ENCODE measurements at places on chromosomes 2 and 18.

DNA sequence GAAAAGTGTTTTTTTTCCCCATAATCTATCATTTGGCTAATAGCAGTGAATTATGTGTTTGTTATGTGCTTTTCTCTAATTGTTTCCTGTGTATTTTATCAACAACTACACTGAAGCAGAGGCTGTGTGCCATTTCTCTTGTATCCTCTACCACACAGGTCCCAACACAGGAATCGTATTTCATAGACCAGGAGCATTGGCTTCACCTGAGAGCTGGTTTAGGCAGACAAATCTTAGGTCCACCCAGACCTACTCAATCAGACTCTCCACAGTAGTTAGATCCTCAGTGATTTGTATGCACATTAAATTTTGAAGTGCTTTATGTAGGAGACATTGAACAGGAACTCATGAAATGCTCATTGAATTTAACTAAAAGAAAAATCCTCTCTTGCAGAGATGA lies 109.2 kb downstream of the FSHR start:
- DNase-seq: no peak

DNA sequence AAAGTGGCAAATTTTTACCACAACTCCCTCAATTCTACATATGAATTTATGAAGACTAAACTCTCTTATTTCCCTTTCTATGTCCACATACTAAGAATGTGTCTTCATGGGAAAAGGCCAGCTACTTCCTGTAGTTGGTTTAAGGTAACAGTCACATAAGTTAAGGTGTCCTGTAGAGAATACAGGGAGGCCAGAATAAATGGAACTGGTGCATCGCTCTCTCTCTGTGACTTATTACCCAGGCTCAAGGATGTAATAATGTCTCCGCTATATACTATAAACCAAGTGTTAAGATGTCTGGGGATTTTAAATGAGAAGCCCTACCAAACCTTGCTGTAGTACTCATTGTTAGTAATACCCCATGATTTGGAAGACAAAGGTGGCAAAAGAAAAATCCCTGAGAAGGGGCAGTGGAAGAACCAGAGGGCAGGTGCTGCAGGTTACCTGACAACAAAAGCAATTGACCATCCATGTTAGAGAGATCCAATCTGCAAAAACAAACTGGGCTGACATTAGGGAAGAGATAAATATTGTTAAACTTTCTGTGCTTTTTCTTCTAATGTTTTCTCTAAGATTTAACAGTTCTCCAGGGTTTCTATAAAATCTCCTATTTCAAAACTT lies 372.8 kb downstream of the TMX3 start:
- no peak for DNase-seq

GRCh38 chr2:78020491-78020890 lies 498.3 kb upstream of the LRRTM4 start:
- no peak for DNase-seq

DNA sequence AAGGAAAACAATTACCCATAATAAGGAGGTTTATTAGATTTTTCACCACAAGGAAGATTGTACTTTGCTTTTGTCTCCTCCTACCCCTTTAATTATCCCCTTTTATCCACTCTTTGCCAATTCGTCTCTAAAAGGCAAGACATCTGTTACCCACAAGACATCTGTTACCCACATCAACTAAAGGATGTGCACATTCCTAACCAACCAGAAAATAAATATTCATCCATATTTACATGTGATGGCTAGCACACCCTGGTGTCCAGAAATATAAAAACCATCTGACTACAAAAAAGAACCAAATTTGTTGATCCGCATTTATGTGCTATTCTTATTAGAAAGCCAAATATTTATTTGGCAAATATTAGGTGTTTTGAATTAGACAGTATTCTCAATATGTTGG lies 35.7 kb downstream of the ACVR1C start:
- no peak for DNase-seq

- DNase-seq: no peak
These were observed 89.9 kb downstream of the RHOB start for GRCh38 chr2:20536619-20537422.

GRCh38 chr2:151102226-151102625 lies 159.4 kb downstream of the RBM43 start:
- no peak for DNase-seq

DNA sequence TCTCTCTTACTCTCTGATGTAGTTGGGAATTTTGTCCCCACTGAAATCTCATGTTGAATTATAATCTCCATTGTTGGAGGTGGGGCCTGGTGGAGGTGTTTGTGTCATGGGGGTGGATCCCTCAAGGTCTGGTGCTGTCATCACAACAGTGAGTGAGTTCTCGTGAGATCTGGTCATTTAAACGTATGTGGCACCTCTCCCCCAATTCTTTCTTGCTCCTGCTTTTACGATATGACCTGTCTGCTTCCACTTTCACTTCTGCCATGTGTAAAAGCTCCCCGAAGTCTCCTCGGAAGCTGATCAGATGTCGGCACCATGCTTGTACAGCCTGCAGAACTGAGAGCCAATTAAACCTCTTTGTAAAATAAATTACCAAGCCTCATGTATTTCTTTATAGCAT lies 337.8 kb upstream of the CDH2 start:
- DNase-seq: no peak

DNA sequence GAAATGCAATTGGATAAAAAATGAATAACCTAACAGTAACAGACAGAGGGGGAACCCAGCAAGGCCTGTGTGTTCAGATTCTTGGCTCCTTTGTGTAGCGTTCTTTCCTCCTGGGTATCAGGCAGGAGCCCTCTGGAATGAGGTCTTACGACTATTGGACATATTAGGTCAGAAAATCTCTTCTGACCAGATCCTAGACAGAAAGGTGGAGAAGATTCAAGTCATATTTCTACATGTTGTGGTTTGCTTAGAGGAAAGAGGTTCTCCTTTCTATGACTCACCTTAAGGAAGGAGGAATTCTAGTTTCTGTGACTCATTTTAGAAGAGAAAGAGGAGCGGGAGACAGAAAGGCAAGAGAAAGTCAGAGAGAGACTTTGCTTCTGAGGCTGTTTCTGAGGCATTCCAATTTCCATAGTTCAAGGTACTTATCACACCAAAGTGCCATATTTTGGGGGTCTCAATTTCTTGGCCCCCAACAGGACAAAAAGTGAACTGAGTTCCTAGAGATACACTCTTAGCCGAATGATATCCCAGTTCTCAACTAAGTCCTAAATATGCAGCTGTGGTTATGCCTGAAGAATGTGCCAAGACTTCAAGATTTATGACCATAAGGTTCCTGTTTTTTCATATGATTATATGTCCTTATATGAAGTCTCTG lies 618.6 kb downstream of the ZEB2 start:
- no peak for DNase-seq

DNA sequence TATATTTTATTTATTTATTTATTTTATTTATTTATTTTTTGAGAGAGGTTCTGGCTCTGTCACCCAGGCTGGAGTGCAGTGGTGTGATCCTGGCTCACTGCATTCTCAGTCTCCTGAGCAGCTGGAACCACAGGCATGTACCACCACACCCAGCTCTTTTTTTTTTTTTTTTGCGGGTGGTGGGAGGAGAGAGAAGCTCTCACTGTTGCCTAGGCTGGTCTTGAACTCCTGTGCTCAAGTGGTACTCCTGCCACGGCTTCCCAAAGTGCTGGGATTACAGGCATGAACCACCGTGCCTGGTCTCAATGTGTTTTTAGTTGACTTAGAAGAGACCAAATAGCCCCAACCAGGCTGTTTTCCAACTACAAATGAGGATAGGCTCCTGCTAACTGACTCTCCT lies 80.7 kb downstream of the PDCL3 start:
- DNase-seq: no peak

DNA sequence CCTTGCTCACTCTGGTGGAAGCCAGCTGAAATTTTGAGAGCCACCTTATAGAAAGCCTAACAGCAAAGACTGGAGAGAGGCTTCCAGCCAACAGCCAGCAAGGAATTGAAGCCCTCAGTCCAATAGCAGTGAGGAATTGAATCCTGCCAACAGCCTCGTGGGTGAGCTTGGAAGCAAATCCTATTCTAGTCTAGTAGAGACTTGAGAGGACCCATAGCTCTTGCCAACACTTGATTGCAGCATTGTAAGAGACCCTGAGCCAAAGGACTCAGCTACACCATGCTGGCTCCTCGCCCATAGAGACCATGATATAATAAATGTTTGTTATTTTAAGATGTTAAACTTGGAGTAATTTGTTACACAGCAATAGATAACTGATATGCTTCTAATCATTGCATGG lies 403.0 kb upstream of the TNP1 start:
- no peak for DNase-seq

GRCh38 chr2:74551530-74551929 lies 2.2 kb downstream of the LOXL3 start:
- no peak for DNase-seq

DNA sequence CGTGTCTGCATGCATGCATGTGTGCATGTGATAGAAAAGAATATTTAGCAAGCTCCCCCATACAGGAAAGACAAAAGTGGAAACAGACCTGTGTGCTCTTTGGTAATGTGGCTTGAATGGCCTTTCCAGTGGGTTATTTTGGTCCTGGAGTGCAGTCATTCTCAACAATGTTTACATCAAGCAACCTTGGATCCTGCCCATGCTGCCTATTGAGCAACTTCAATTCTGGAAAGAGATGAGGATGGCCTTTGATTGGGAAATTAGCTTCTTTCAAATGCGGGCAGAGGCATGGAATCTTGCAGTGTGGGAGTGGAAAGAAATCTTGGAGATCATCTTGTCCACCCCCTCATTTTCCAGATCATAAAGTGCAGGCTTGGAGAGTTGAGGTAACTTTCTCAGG lies 87.2 kb upstream of the SMAD2 start:
- DNase-seq: no peak

GRCh38 chr2:190270298-190270697 lies 49.3 kb downstream of the HIBCH start:
- no peak for DNase-seq

DNA sequence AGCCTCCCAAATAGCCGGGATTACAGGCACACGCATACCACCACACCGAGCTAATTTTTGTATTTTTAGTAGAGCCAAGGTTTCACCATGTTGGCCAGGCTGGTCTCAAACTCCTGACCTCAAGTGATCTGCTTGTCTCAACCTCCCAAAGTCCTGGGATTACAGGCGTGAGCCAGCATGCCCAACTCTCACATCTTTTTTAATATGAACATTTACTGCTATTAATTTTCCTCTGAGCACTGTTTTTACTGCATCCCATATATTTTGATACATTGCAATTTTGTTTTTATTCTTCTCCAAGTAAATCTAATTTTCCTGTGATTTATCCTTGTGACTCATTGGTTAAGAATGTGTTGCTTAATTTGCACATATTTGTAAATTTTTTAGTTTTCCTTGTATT lies 9.5 kb upstream of the TANK start:
- no peak for DNase-seq

- no peak for DNase-seq
These were observed 359.5 kb downstream of the RND3 start for GRCh38 chr2:150127995-150128394.

DNA sequence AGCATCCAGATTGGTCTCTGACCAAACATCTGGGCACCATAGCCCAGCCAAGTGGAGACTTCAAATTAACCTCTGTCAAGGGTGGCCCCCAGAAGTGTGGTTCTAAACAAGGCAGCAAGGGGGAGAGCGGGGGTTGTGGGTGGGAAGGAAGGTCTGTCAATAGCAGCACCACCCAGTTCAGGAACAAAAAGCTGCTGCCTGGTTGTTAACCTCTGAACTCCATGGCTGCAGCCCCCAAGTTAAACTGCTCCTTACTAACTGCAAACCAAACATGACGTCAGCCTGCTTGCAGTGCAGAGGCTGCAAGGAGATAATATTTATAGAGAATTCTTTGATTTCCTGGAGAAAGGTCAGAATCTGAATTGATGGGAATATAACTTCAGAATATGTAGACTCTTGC lies 76.5 kb downstream of the ARL4C start:
- DNase-seq: no peak

DNA sequence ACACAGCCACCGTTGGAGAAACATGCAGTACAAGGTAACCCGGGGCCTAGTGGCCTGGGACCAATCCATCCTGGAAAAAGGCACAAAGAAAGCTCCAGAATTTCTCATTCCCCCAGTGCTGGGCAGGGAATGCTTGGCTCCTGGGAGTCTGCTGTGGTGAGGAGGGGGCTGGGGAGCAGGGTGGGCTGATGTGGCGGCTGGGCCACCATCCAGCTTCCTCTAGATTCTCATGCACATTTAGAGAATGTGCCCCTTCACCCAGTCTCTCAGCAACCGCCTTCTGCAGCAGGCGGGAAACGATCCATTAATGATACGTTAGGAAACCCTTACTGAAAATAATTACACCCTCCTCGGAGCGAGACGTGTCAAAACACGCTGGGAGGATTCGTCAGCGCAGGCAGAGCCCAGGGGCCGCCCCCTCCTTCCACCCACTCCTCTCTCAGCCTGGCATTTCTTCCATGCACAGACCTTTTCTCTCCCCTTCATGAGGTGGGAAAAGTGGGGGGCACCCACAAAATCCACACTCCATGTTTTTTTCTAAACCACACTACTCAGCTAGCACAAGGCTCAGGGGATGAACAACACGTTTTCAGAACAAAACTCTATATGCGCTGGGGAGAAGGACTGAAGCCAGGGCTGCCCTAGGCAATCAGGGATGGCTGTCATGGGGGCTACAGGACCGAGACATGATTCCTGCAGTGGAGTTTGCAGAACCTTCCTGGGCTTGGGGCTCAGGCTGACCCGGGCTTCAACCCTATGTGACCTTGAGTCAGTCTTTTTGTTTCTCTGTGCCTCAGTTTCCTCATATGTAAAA lies 56.1 kb upstream of the SMAD7 start:
- DNase-seq: no peak

DNA sequence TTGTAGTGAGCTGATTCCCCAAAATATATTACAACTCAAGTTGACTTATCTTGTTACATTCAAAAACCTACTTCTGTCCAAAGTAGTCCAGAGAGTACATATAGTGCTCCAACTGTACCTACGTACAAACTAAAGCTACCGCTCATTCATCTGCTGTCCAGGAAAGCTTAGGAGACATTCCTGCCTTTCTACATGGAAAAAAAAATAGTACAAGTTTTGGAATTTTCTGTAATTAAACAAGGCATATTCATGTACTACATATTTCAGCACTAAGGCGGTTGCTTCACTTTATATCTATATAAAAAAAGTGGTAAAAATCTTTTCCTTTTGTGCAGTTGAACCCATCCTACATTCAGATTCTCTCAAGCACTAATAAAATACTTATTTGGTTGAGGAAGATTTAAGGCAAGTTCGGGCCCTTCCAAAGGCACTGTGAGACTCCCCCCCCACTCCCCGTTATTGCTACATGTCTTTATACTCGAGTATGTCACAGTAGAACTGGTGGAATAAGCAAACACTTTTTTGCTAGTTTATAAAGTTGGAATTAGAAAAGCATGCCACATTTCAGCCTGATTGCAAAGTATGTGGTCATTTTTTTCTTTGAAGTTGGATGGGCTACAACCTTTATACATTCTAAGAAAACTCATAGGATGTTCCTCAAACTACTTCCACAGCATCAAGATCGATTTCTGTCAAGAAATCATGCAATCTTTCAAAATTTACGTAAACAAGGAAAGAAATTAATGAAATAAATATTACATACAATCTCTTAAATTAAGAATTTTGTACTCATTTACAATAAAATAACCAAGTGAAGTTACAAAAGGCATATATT lies 3.7 kb downstream of the ZFP36L2 start:
- no peak for DNase-seq

All from stimulated activated CD8-positive, alpha-beta memory T cell treated with anti-CD3 and anti-CD28 coated beads, Interleukin-2, amount 100 ng/mL, for 1 hour (primary cell).